NCI-H460 (cell line): ENCODE measurements at places on chromosomes 12 and 14.
A peak's percentile ranks its signal among the peaks of the same experiment; 100 is the strongest.

DNA sequence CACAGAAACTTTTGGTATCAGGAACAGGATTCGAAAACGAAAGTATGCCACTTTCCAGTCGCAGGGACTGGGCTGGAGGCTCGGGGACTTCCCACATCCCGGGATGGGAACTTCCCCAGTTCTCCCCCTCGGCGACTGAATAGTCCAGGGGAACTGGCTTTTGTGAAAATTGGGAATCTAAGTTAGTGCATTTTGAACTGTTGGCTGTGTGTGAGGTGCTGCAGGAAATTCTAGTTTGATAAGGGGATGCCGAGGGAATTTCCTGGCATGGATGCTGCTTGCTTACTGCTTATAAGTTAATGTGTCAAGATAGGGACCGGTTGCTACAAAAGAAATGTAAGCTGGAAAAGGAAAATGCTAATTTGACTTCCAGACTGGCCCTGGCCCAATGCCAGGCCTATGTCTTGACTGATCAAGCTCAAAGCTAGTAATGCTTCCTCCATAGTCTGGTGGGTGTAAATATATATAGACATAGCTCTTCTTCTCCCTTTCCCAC lies 73.4 kb upstream of the EIF5 start:
- peak; percentile 26 for DNase-seq

DNA sequence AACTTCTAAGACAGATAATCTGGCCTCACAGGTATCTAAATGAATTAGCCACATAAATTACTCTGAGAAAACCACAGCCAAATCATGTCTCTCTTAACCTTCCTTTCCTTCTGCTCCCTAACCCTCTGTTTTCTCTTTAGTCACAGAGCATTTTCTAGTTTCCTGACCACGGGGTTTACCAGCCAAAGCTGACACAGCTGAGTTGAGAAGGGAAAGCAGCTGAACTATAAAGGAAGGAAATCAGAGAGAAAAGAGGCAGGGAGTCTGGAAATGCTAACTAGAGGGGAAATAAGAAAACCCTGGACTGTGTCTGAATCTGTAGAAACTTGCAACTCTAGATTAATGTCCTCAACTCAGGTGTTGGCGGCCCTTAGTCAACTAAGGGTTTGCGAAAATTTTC lies 24.4 kb downstream of the ANKS1B start:
- DNase-seq: no peak

- DNase-seq: no peak
Observed at GRCh38 chr12:80184926-80185325, 85.6 kb downstream of the OTOGL start.

DNA sequence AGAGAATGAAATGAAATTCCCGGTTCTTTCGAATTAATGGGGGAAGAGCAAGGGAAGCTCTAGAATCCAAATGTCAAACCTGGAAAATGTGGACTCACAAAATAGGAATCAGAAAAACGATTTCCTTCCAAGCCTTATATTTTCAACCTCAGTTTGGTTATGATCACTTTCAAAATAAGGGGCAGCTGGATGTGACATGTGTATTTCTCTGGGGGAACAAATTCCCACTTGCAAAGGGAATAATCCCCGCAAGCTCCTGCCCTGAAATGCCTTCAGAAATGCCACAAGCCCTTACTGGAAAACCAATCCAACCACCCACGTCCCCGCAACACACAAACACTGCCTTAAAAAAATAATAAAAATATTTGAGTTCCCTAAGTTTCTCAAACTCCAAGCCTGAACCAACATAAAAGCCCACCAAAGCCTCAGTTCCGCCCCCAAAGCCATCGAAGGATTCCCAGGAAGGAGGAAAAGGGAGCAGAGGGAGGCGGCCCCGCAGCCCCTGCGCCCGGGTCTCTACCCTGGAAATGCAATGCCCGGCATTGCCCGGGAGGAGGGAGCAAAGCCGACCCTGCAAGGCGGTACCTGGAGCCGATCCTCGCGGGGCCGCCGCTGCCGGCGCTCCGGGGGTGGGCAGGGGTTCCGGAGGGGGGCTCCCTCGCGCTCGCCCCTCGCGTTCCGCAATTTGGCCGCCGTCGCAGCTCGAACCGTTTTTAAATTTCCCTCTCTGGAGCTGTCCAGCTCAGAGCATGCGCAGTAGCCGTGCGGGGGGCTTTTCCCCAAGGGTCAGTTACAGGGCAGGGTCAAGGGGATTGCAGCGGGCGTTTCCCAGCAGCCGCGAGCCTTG lies at the start of gene FOXN4:
FOXN4 (minus strand) TSS at position 751 of the 847 bp plus-strand sequence. CDS start 963 bp downstream, outside the sequence.
- no peak for DNase-seq

DNA sequence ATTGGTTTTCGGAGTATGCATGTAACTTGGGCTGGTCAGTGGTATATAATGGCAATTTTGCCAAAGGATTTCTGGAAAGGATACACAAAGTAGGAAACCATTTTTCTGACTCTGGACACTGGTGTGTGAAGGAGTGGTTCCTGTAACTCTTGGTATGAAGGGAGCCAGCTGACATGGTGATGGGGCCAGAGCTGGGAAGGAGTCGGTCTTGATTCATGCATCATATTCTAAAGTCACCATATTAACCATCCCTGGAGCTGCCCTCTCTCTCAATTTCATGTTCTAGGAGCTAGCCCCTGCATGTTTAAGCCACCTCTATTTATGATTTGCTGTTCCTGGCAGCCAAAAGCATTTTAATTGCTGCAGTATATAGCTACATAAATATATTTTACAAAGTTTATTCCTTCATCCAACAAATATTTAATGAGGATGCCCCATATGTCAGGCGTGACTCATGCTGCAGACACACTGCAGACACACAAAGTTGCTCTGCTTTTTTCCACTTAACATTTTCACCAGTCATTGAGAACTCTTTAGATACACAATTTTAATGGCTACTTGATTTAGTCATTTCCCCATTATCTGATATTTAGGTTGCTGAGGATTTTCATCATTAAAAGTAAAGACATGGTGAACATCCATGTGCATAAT lies 78.7 kb upstream of the PSMC1 start:
- no peak for DNase-seq

GRCh38 chr12:90924406-90924805 lies 30.6 kb downstream of the CCER1 start:
- no peak for DNase-seq

GRCh38 chr12:92471551-92471950 lies 231.2 kb upstream of the PLEKHG7 start:
- DNase-seq: no peak
